ENCODE measurements at places on chromosomes 3 and 15.

- peak; percentile 5 for DNase-seq
Measured at GRCh38 chr15:76840830-76841460, 64.2 kb downstream of the SCAPER start.

- DNase-seq, result no peak
Measured at GRCh38 chr15:65901336-65901735, 32.0 kb downstream of the RAB11A start.

DNA sequence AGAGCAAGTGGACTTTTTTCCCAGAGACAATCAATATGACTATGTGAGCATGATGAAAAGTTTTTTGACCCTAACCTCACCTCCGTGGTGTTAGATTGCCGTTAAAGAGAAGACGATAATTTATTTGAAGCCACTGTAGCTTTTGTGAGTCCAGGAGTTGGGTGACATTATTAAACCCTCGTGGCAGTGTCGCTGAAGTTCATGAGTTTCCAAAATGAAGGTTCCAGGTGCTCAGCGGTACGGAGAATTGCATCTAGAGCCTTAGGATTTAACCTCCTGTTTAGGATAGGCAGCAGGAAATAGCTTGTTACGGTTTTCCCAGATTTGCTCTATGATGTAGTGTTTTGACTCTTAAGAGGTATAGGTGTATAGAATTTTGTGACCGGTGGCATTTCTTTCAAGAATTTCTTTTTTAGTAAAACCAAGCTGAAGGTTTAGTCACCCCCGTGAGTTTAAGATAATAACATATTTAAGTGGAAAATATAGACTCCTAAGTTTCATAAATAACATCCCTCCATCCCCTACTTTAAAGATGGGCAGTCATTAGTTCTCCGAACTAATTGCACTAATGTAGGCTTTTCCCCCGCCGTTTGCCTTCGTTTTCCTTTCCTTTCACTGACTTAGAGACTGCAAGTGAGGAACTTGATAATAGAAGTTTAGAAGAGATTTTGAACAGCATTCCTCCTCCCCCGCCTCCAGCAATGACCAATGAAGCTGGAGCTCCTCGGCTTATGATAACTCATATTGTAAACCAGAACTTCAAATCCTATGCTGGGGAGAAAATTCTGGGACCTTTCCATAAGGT lies 2.0 kb downstream of the SMC4 start:
- DNase-seq, result no peak

DNA sequence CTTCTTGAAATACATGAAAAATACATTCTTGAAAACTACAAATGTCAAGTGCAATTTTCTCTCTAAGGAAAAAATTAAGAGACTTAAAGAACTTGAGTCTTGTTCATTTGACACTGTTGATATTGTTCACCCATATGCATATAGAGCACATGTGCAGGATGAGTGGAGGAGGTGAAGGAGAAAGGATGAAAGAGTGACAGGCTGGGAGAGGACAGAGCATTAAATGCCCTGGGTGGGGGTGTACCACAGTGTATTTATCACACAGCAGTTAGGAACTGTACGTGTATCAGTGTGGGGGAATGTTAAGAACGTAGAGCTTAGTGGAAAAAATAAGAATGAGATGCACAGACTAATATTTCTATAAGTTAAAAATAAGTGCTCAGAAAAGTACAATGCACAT lies 45.7 kb downstream of the CTDSPL start:
- no peak for DNase-seq

- no peak for DNase-seq
Measured at GRCh38 chr3:42728056-42728455, 25.5 kb upstream of the HHATL start.

DNA sequence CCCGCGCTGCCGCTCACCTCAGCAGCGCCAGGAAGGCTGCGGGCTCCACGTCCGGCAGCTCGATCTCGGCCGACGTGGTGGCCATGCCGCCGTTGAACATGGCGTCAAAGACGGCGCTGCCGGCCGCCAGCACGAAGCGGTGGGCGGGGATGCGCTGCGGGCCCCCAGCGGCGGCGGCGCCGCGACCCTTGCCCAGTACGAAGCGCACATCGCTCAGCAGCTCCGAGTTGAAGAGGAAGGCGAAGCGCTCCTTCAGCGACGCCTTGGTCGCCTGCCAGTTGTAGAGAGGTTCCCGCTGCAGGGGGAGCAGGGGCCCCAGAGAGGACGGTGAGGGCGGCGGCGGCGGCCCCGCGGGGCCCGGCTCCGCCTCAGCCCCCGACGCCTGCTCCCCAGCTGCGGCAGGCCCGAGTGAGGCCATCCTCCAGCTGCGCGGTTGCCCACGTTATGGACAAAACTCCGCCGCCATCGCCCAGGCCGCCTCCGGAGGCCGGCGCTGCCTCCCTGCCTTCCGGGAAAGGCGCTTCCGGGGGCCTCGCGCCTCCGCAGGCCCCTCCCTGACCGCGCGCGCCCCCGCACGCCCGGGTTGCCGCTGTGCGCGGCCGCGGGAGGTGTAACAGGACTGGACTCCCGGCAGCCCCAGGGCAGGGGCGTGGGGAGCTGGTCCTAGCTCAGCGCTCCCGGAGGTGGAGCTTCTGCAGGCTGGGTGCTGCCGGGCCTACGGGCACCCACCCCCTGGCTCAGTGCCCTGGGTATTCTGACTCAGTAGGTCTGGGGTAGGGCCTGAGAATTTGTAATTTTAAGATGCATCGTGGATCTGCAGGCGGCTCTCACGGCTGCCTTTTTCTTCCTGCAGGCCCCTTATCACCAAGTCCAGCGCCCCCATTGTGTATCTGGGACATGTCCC lies at the start of gene BTBD1:
TSS of gene BTBD1 (minus strand) at position 519 of the 904 bp plus-strand sequence. CDS start at position 418, 101 bp downstream.
- peak; percentile 95 for DNase-seq

GRCh38 chr3:175192536-175192935 lies 333.4 kb downstream of the NAALADL2 start:
- DNase-seq, result no peak

DNA sequence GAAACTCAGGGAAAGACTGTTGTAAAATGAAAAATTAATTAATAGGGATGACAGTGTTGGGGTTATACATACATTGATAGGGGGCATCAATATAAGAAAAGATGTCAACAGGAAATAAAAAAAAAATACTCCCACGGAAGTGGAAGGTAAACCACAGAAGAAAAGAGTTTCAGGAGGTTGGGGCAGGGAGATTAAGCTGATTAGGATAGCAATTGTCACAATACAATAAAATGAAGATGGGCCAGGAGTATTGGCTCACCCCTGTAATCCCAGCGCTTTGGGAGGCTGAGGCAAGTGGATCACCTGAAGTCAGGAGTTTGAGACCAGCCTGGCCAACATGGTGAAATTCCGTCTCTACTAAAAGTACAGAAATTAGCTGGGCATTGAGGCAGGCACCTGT lies 536.1 kb downstream of the AGBL1 start:
- no peak for DNase-seq

GRCh38 chr3:125192190-125193035 lies 20.1 kb downstream of the SLC12A8 start:
- no peak for DNase-seq

GRCh38 chr3:54706738-54707137 lies 221.1 kb downstream of the LRTM1 start:
- no peak for DNase-seq

GRCh38 chr3:149898771-149899170 lies 71.9 kb downstream of the PFN2 start:
- DNase-seq, result no peak

GRCh38 chr3:176619833-176620232 lies 577.4 kb downstream of the TBL1XR1 start:
- DNase-seq, result no peak

- DNase-seq, result peak; percentile 30
Measured at GRCh38 chr3:141441381-141442364, 45.2 kb upstream of the RASA2 start.

- no peak for DNase-seq
Measured at GRCh38 chr3:39295184-39295775, 15.4 kb upstream of the CX3CR1 start.

DNA sequence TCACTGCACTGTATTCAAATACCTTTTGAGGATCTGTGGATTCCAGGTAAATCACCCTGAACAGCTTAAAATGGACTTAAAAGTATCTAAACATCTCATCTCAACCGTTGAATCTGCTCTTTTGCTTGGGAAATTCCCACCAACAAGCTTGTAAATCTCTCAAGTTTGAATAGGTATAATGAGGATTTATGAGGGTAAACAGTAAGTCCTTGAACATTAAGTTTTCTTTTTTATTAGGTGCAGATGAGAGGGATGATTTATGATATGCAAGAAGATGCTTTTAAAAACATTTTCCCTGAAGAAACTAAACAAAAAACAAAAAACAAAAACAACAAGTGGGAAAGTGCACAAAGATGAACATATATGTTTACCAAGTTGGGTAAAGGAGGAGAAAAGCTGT lies 290.6 kb downstream of the ROBO1 start:
- no peak for DNase-seq

- DNase-seq, result no peak
Measured at GRCh38 chr3:65020281-65021160, 332.7 kb upstream of the ADAMTS9 start.

- no peak for DNase-seq
Measured at GRCh38 chr3:37598808-37599581, 262.7 kb upstream of the CTDSPL start.

DNA sequence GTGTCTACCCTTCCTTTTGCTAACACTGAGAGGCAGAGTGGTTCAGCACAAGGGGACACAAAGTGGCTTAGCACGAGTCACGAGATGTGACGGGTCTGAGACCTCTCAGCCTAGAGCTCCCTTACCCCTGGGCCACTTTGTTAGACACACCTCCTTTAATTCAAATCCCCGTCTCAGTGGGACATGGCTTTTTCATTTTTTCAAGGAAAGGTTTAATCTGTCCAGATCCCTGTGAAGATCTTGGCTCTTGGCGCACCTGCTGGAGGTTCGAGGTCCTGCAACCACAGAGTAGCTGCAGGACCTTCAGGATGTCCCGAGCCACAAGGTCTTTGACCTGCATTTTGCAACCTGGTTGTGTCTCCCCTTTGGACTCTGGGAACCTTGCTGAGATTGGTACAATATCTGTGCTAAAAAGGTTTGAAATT lies 52.0 kb downstream of the LPP start:
- DNase-seq, result no peak

GRCh38 chr15:52672661-52673060 lies 6.5 kb downstream of the ATOSA start:
- no peak for DNase-seq

DNA sequence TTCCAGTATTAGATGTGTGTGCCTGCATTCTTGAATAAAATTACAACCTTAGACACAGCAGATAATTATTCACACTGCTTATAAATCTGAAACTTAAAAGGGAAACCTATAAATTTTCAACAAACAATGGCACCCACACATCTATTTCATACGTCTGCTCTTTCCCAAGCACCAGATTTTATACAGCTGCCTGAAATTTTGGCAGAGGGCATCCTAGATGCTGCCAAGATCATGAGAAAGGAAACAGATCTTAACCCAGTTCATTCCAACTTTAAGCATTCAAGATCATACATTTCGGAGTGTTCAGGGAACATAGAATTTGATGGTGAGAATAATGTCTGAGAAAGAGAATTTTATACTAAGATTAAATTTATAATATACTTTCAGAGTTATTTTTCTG lies 53.1 kb downstream of the CLDN1 start:
- no peak for DNase-seq

- DNase-seq, result no peak
Measured at GRCh38 chr15:42014406-42014805, 6.4 kb downstream of the PLA2G4E start.

DNA sequence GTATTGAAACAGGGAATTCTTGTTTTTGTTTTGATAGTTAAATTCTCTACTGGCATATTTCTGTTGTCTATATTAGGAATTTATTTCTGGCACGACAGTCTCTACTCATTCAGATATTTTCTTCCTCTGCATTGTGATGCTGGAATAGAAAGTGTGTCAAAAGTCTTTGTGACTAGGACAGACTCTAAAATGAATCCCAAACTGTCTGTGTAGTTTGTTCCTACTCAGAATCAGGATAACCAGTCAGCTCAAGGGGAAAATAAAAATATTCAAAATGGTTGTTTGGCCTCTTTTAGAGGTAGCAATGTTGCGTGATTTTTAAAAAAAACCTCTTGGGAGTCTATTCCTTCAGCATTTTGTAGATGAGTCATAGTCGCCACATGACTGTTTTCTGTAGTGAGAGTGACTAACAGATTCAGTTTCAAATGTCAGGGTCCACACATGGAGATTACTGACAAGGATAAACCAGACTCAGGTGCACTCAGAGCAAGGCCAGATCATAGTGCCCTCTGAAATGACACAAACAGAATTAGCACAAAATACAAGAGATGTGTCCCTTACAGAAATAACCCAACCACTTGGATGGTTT lies 13.1 kb downstream of the SLC7A14 start:
- no peak for DNase-seq

DNA sequence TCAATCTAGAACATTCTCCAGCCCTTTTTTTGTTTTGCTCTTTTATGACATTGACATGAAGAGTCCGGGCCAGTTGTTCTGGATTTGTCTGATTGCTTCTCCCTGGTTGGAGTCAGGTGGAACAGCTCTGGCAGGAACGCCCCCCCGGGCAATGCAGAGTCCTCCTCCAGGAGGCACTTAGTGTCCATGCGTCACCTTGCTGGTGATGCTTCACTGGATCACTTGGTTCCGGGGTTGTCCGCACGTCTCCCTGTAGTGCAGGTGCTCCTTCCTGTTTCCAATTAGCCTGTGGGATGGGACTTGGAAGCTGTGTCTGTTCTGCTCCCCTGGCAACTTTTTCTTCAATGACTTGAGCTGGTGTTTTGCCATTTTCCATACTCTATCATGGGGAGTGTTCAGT lies 9.8 kb downstream of the CSK start:
- DNase-seq, result no peak

DNA sequence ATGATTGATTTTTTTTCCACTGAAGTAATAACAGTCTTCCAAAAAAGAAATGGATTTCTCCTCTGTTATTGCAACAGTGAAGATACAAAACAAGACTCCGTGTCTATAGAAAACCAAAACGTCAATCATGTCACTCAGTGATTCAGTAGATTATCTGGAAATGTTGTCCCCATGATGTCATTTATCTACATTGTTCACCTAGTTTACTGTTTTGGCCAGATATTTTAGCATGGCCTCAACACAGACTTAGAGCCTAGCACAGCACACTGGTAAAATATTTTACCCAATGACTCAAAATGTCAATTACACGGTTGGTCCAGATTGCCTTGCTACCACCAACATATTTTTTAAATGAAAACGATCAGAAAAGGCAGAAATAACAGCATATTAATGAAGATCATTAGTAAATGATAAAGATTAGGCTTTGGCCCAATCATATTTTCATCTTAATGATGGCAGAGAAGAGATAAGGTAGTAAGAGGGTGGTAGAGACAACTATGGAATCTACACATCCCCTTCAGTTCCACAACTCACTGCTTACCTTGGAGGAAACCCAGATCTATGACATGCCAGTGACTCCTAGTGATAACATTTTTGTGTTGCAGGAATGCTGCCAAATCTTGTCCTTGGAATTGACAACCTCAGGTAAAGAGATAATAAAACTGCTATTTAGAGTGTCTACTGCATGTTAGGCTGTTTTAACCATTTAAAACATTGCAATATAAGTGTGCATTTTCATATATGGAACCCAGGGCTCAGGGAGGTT lies 347.7 kb upstream of the ARPP21 start:
- DNase-seq, result no peak
